Activated T-cell treated with anti-CD3 and anti-CD28 coated beads, Interleukin-2, amount 50 U/mL, for 48 hours (primary cell): ENCODE measurements at places on chromosomes 12 and 14.
A peak's percentile ranks its signal among the peaks of the same experiment; 100 is the strongest.

GRCh38 chr14:68788996-68789820 lies 3.7 kb downstream of the ZFP36L1 start:
- DNase-seq, result peak; percentile 90

DNA sequence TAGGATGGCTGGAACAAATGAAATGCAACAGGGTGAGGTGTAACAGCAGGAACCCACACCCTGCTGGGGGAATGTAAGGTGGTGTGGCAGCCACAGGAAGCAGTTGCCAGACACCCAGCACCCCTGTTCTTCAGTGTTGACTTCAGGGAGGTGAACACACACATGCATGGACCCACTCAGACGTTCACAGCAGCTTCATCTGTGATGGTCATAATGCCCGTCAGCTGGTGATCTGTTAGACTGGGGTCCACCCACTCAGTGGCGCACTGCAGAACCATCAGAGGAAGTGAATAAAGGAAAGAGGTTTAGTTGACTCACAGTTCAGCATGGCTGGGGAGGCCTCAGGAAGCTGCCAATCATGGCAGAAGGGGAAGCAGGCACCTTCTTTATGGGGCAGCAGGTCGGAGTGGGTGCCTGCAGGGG lies 22.7 kb upstream of the TEX22 start:
- DNase-seq, result peak; percentile 74

- DNase-seq, result no peak
These were observed 919.9 kb upstream of the FLRT2 start for GRCh38 chr14:84610086-84610485.

DNA sequence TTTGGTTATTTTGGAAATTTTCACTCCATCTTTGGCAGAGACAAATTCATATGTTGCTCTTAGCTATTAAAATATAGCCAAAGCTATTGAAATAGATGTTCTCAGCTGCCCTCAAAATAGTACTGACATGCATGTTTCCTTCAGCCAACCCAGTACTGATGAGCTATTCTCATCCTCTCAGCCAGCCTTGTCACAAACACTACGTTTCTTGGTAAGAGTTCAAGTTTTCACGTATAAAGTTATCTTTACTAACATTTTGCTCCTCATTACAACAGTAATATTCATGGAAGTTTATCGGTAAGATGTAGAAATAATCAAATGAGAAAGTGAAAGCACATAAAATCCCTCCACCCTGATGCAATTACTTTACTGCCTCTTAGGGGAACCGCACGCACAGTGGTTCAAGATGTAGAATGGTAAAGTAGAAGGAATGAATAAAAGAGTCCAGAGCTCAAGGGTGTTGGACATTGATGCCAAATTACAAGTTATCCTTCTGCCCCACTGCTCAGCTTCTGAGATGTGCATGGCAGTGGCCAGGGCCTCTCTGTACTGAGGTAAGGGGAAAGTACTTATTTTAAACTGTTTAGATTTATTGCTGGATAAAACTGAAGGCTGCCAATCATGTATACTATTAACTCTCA lies 20.7 kb downstream of the GCH1 start:
- DNase-seq, result no peak

DNA sequence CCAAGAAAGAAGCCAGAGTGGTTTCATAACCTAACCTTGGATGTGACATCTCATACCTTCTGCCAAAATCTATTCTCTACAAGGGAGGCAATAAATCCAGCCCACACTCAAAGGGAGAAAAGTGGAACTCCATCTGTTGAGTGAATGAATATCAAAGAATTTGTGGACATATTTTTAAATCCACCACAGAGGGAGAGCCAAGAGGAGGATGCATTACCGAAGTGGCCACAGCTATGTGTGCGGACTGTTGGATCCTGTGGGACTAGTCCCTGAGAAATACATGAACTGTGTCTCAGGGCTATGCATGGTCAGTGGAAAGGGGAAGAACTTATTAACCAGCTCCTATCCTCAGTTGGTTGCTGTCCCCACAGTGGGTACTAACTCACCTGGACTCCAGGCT lies 273.9 kb downstream of the NUAK1 start:
- DNase-seq, result no peak

GRCh38 chr14:78173346-78174035 lies 3.3 kb downstream of the NRXN3 start:
- DNase-seq, result no peak

- DNase-seq, result no peak
These were observed 82.8 kb downstream of the KIF26A start for GRCh38 chr14:104221071-104221625.

DNA sequence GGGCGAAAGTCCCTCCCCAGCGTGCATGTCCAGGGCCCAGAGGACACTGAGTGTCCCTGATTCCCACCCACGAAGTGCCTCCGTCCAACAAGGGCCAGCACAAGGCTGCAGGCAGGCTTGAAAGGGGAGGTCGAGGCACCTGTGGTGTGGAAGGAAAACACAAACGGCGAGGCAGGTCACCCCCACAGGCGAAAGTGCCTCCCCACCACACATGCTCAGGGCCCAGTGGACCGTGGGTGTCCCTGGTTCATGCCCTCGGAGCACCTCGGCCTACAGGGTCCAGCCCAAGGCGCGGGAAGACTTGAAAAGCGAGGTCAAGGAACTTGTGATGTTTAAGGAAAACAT lies 370.4 kb downstream of the ALG10 start:
- no peak for DNase-seq

- DNase-seq, result peak; percentile 48
These were observed 43.6 kb upstream of the APPL2 start for GRCh38 chr12:105279460-105280056.

DNA sequence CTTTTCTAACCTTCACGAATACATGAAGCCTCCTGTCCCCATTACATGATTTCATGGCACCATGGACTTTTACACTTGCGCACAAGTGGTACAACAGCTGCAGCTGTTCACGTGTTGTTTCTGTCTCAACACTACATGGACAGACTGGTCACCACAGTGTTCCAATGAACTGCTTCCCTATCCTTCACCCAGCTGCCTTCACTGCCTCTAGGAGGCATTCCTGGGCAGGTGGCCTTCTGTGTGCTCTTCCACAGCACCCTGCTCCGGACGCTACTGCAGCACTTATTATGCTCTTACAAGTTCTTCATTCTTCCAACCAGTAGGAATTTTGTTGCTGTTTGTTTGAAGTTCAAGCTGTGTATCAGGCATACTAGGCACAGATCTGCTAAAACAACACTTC lies 1.5 kb downstream of the MTERF2 start:
- DNase-seq, result no peak

- DNase-seq, result no peak
These were observed 40.9 kb downstream of the MBIP start for GRCh38 chr14:36279306-36280190.

- DNase-seq, result no peak
These were observed 36.8 kb upstream of the ALG10B start for GRCh38 chr12:38279756-38280155.

GRCh38 chr12:45305907-45306306 lies 90.0 kb downstream of the ANO6 start:
- no peak for DNase-seq

GRCh38 chr12:124125203-124125871 lies 152.3 kb downstream of the ZNF664 start:
- DNase-seq, result no peak

GRCh38 chr12:40312196-40312595 lies 87.4 kb downstream of the LRRK2 start:
- DNase-seq, result no peak

DNA sequence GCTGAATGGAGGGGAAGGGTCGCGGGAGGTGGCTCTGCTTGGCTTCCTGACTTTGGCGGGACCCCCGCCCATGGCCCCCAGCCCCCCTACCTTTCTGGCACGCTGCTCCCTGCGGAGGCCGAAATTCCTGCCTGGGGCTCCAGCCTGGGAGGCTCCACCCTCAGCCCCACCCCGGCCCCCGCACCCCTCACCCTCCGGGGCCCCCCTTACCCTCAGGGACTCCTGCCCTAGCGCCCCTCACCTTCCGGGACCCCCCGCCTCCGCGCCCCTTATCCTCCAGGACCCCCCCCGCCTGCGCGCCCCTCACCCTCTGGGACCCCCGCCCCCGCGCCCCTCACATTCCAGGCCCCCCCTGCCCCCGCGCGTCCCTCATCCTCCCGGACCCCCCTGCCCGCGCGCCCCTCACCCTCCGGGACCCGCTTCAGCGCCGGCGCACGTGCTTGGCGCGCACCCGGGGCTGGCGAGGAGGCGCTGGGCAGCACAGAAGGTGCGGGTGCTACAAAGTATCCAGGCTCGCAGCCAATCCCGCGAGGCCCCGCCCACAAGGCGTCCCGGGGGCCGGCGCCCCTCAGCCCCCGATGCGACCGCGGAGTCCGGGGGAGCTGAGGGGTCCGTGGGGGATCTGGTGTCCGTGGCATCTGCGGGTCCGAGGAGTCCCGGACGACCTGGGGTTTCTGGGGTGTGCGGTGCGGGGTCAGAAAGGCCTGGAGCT lies at the start of gene ANHX:
ANHX (minus strand) TSS at position 477 of the 712 bp plus-strand sequence. CDS start 1,521 bp downstream, outside the sequence.
- DNase-seq, result no peak

DNA sequence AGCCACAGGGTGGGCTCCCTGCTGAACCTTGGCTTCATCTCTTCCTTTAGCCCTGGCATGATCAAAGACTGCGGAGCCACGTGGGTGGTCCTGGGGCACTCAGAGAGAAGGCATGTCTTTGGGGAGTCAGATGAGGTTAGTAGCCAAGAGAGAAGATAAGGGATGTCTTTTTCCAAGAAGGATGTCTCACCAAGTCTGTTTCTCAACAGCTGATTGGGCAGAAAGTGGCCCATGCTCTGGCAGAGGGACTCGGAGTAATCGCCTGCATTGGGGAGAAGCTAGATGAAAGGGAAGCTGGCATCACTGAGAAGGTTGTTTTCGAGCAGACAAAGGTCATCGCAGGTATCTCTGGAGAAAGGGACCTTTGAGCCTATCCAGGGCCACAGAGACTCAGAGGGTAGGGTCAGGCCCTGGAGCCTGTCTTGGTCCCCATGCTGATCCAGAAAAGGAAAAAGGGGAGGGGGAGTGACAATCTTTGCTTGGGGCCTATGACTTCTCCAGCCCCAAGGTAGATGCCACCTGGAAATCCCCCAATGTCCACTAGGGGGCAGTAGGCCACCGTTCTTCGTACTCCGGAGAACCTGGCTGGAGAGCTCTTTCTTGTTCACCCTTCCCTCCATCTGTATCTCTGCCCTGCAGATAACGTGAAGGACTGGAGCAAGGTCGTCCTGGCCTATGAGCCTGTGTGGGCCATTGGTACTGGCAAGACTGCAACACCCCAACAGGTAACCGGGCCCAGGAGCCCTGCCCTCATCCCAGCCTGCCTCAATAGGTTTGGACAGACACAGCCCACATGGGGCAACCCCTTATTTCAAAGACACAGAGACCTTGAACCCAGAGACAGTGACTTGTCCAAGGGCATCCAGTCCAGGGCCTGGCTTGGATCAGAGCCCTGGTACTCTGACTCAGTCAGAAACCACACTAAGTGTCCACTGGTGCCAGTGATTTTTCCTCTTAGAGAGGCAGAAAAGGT lies 2.0 kb downstream of the TPI1 start:
- DNase-seq, result peak; percentile 88

DNA sequence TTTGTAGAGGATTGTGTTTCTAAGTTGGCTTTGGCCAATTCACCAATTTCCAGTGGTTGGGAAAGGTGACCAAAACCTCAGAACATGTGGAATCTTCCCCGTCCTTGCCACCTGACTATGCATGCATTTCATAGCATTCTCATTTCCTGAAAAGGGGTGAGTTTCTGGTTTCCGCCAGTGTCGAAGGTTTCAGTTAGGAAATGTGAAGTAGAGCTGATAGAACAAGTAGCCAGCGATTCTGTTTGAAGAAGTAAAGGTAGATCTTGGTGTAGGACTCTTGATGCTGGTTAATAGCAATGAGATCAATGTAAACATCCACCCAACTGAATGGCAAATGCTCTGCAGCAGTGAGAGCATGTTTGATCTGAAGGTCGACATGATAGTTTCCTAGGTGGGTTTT lies 15.9 kb downstream of the SMOC1 start:
- no peak for DNase-seq

DNA sequence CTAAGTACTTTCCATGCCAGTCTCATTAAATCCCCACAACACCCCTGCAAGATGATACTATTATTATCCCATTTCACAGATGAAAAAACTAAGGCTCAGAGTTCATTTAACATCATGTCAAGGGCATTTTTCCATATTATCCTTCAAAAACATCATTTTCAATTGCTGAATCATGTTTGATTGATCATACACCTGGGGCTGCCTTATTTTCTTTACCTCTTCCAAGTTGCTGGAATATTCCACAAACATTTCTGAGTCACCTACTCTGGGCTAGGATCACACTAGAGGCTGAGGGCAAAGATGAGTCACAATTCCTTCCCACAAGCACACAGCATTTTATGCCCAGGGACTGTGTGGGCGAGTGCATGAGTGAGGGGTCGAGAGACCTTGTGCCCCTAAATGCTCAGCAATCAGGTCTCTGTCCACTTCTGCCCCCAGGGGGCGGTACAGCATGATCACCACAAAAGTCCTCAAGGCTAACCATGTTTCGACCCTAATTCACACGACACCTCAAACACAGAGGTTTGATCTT lies 14.1 kb upstream of the TMEM119 start:
- DNase-seq, result peak; percentile 81

- DNase-seq, result no peak
These were observed 141.1 kb downstream of the HMGA2 start for GRCh38 chr12:65965358-65965757.

GRCh38 chr12:127162902-127163301 lies 1104.1 kb upstream of the TMEM132C start:
- peak; percentile 33 for DNase-seq

- no peak for DNase-seq
These were observed 50.9 kb downstream of the RFLNA start for GRCh38 chr12:124345795-124346194.

GRCh38 chr12:104652910-104653309 lies 196.2 kb downstream of the CHST11 start:
- no peak for DNase-seq

DNA sequence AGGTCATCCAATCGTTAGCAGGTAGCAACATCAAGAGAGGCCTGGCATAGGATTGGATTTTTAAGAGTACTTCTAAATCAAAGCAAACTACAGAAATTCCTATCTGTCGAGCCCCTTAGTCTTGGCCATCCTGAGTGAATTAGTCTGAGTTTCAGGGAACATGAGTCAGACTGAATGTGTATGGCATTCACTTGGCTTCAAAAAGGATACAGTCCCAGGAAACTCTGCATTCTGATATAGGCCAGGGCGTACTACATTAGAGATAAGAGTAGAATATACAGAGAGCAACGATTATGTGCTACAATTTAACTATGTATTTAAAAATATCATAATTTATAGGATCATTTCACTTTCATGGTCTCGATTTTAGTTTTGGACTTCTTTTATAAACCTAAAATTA lies 242.2 kb downstream of the SOX5 start:
- no peak for DNase-seq

DNA sequence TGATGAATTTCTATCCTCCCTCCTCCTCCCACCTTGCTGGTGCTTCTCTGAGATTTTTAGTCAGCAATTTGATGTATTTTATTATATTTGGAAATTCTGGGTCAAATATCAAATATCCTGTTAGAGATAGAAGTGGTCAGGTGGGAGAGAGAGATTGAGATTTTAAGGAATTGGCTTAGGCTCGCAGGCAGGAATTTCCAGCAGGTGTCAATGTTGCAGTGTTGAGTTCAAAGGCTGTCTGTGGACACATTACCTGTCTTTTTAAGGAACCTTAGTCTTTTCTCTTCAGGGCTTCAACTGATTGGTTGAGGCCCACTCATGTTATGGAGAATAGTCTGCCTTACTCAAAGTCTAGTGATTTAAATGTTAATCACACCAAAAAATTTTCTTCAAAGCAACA lies 457.3 kb downstream of the FLRT2 start:
- no peak for DNase-seq
